Upper lobe of right lung (tissue), 1 donor: ENCODE measurements at places on chromosomes 4 and X. TPM values are rescaled to one million over a fixed set of nuclear protein-coding genes. Genes with fewer than 3 reads are reported as not detected.

Gene GYG2
- 1.4 TPM for total RNA-seq

Gene NDP
- total RNA-seq: not detected

DNA sequence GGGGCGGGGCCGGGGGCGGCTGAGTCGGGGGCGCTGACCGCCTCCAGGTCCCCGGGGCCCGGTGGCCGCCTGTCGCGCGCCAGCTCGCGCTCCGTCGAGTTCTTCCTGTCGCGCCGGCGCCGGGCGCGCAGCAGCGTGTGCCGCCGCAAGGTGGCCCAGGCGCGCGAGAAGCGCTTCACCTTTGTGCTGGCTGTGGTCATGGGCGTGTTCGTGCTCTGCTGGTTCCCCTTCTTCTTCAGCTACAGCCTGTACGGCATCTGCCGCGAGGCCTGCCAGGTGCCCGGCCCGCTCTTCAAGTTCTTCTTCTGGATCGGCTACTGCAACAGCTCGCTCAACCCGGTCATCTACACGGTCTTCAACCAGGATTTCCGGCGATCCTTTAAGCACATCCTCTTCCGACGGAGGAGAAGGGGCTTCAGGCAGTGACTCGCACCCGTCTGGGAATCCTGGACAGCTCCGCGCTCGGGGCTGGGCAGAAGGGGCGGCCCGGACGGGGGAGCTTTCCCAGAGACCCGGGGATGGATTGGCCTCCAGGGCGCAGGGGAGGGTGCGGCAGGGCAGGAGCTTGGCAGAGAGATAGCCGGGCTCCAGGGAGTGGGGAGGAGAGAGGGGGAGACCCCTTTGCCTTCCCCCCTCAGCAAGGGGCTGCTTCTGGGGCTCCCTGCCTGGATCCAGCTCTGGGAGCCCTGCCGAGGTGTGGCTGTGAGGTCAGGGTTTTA lies 1.5 kb downstream of the ADRA2C start:
- DNase-seq: no peak

DNA sequence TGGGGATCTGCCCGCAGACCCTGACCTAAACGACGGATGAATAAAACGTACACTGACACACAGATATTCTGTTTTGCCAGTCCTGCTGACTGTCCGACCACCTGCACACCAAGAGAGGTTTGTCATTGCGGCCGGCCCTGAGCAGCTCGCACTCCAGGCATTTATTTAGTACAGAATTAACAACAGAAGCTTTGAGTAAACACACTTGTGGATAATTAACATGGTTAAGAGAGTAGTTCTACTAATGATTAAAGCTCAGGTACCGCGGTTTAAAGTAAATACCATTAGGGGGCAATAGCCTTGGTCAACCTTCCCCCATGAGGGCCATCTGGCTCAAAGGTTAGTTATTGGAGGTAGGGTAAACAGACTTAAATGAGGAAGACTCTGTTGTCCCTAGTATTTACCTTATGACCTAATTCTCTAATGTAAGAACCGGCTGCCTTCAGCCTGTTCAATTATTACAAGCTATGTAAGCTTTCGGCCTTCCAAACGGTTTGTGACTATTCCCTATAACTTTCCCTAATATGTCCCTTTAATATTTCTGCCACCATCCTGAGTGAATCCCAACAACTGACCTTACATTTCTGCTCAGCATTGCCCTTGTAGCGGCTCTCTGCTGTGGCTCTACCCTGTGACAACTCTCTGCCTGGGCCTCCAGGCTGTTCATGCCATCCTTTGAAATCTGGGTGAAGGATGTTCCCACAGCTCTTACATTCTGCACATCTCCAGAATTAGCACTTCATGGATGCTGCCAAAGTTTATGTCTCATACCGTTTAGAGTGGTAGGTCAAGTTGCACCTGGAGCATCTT lies 46.9 kb upstream of the SYTL5 start:
- DNase-seq: no peak

- DNase-seq: no peak
These were observed 31.7 kb upstream of the METAP1 start for GRCh38 chr4:98963538-98964433.

DNA sequence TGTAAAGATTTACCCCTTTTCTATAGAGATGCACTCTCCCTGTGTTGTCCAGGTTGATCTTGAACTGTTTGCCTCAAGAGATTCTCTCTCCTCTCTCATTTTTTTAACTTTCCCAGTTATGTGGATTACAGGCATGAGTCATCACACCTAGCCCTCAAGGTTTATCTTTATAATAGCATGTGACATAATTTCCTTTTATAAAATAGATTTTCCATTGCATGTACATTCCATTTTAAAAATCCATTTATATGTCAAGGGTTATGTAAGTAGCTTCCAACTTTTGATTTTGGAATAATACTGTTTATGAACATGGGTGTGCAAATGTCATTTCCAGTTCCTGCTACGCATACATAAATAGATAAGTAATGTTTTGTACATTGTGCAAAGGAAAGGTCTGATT lies 20.6 kb downstream of the ZNF721 start:
- DNase-seq: no peak

Gene NPY1R
- 4.6 TPM for total RNA-seq

GRCh38 chr4:44535981-44536380 lies 87.4 kb upstream of the KCTD8 start:
- DNase-seq: no peak

DNA sequence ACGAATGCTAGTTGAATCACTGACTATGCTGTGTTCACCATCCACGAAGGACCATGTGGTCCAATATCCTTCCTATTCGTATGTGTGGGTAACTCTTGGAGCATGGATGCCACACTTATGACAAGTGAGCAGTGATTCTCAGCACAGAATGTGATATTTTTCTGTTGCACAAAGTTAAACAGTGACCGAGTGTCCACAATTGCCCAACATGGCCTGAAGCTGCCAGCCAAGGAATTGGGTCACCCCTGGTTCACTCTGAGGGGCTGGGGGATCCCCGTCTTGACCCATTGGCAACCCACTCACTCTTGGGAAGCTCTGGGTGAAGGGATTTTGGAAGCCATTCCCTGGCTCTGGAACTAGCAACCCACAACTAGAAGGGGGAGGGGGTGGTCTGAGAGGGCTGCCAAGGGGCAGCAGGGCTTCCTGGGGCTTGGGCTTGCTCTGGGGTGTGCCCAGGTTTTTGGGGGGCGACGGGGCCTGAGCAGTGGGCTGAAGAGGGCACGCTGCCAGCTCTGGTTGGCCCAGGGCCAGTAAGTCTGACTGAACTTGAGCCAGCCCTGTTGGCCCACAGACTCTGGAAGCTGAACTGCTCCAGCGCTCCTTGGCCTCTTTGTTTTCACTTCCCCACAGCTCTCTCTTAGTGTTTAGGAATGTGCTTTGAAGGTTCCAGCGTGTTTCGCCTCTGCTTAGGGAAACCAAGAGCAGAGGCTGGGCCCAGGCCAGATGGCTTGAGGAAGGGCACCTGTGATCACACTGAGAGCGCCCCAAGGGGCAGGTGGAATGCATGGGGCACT lies 43.1 kb upstream of the BCOR start:
- peak; percentile 64 for DNase-seq

Gene BMP2K
- 45.6 TPM for total RNA-seq

DNA sequence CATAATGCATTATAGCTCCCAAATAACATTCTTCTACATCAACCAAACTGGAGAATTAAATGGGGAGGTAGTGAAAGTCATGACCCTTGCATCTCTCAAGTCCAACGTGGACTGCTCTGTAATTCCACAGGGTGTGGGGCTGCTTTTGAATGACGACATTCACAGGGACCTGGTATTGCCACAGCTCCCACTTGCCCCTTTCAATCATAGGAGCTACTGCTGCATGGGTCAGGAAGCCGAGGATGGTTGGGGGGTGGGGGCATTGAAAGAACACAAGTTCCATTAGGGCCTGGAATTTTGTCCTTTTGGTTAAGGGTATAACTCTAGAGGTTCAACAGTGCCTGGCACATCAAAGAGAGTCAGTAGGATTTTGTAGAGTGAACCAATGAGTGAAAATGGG lies 7.4 kb upstream of the CT55 start:
- no peak for DNase-seq
